Activated naive CD4-positive, alpha-beta T cell (primary cell): ENCODE measurements at places on chromosomes 6 and 20.

DNA sequence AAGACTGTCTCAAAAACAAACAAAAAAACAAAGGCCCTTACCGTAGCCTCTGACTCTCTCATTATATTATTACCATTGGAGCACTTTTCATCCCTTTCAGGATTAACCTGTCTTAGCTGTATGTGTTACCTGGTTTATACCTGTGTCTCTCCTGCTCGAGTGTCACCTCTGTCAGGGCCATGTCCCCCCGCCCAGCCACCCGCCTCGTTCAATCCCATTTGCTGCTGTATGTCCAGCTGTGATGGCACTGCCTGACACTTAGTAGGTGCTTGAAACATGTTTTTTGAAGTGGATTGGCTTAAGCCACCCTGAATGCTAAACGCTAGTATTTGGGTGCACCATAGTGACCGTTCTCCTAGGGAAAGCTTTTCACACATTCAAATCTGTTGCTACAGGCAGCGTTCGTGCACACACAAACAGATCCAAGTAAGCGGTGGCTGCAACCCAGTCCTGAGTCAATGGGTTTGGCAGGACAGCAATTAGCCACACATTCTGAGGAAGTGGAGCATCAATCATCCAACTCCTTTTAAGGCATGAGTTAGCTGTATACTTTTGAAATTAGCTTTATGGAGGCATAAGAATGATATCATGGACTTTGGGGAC, 98.9 kb upstream of the ZNF217 start:
- DNase-seq: no peak

- DNase-seq: no peak
These were observed 4.5 kb upstream of the SYS1 start for GRCh38 chr20:45358282-45359068.

DNA sequence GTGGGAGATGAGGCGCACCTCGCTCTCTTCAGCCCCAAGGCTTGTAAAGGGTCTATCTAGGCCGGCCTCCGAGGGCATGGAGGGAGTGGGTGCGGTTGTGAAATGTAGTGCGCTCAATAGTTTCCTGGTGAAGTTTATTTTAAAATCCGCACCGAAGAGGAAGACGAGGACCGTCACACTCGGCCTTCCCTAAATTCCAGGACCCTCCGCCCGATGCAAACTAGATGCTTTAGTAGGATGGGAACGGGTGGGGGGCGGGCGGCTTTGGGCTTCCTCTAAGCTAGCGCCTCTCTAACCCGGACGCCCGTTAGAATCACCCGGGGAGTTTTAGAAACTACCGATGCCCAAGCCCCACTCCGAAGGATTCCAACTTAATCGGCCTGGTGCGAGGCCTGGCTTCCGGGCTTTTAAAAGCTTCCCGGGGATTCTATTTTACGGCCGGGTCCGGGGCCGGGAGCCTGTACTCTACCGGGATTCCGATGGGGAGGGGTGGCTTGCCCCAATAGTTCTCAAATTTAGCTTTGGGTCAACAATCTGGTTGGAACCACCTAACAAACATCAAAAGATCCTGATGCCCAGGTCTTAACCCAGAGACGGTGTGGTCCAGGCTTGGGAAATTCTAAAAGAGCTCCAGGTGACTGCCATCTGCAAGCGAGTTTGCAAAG, 548 bp upstream of the BCAS4 start:
- DNase-seq: no peak

DNA sequence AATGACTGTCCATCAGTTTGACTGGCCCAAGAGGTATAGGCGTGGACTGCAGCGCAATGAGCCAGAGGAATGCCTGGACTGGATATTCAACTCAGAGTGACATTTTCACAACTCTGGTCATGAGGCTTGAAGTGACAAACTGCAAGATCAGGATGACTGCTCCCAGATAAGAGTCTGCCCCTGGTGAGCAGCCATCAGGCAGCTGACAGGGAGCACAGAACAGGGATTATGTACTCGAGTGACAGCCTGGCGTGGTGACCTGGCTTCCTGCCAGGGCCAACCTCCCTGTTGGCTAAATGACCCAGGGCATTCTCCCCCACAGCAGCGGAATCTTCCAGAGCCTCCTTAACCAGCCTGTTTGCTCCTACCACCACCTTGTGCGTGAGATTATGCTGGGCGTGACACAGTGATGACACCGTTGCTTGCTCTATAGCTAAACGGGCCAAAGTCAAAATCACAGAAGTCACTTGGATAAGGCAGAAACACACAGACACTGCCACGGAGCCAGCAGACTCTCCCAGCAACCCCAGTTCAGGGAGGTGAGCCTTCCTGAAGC, 209.1 kb upstream of the JARID2 start:
- no peak for DNase-seq

- no peak for DNase-seq
These were observed 203.4 kb upstream of the KCNQ5 start for GRCh38 chr6:72418495-72418894.

- no peak for DNase-seq
These were observed 37.3 kb downstream of the RREB1 start for GRCh38 chr6:7144872-7145584.

GRCh38 chr6:113893866-113894265, 36.7 kb downstream of the MARCKS start:
- no peak for DNase-seq

DNA sequence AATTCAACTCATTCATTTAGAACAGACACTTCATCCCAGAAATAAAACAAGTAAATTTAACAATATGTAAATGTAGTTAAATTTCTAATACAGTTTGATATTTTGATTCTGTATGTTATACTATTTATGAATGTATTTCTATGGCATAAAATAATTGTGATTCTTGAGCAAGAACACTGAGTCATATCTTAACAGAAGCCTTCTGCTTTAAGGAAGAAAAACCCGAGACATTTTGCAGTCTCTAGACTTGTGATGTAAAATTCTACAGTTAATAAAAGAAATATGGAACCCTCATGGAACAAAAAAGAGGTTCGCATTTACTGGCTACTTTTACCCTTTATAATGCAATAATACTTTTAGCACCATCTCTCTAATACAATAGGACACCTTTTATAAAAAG, 47.9 kb upstream of the SCML4 start:
- no peak for DNase-seq

- no peak for DNase-seq
These were observed 138.2 kb upstream of the PLCB4 start for GRCh38 chr20:8930726-8931125.

DNA sequence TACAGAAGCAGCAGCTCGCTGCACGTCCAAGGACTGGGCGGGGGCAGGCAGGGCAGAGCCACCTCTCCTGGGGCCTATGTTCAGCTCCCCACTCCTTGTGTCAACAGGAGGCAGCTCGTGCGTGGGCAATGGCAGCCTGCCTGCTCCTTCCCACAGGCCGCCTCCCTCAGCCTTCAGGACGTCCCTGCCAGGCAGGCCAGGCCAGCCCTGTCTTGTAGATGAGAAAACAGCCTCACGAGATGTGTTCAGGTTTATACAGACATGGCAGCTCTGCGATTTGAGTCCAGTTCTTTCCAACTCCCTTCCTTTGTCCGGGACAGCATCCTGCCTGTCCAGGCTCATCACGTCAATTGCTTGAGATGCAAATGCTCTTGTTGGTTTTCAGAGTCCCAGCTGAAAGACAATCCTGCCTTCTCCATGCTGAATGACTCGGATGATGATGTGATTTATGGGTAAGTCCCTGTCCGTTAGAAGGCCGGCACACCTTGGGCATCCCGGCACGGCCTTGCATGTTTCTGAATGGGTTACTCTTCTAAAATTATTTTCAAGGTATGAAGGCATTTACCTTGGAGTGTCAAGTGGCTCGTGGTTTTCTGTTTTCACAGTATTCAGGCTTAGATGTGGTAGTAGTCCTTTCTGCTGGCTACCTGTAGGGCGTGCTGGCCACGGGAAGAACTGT, 13.5 kb downstream of the DYNLT1 start:
- DNase-seq: no peak

GRCh38 chr6:131135244-131136020, at the start of gene AKAP7:
Gene AKAP7, plus strand, starts transcription at chr6:131135467. Its CDS starts 297 bp downstream, at chr6:131135764.
- DNase-seq: peak; percentile 53

DNA sequence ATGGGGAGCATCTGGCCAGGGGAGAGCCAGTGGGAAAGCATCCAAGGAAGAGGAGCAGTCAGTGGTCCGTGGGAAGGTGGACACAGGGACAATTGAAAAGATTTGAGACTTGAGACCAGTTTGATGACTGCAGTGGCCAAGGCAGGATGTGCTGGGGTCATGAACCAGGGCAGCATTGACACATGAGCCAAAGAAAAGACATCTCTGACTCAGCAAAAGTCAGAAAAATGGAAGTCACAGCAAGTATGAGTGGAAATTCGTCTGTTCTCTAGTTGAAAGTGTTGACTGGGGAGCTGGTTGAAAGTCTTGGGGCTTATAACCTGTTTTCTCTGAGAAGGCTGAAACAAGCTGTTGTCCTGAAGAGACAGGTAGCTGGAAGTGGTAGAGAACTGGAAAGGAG, 31.3 kb downstream of the RAB22A start:
- DNase-seq: no peak

DNA sequence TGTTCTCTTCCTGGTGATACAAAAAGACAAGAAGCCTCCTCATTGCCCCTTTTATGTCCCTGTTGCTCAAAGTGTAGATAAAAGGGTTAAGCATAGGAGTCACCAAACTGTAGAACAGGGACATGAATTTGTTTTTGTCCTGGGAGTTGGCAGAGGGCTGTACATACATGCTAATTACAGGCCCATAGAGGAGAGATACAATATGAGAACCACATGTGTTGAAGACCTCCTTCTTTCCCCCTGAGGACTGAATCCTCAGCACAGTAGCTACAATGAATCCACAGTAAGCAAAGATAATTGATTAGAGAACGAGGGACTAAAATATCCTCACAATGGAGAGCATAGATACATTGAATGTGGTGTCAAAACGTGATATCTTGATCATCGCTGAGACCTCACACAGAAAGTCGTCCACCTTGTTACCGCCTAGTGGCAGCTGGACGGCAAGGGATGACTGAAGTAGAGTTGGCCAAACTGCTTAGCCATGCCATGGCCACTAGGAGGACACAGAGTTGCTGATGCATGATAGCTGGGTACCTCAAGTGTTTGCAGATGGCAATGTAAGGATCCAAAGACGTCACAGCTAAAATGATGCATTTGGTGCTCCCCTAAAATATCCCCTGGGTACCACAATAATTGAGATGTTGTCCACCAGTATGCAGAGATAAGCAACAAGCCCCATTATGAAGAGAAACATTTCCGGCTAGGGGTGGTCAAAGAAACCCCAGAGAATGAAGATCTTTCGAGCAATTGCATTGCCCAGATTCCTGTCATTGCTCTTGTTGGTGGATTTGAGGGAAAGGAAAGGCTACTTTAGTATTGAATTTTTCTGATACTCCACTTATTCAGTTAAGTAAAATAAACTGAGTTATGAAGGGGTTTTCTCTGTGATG, 15.0 kb downstream of the OR2B3 start:
- no peak for DNase-seq

- no peak for DNase-seq
These were observed 31.4 kb upstream of the GSTA5 start for GRCh38 chr6:52872031-52872430.

DNA sequence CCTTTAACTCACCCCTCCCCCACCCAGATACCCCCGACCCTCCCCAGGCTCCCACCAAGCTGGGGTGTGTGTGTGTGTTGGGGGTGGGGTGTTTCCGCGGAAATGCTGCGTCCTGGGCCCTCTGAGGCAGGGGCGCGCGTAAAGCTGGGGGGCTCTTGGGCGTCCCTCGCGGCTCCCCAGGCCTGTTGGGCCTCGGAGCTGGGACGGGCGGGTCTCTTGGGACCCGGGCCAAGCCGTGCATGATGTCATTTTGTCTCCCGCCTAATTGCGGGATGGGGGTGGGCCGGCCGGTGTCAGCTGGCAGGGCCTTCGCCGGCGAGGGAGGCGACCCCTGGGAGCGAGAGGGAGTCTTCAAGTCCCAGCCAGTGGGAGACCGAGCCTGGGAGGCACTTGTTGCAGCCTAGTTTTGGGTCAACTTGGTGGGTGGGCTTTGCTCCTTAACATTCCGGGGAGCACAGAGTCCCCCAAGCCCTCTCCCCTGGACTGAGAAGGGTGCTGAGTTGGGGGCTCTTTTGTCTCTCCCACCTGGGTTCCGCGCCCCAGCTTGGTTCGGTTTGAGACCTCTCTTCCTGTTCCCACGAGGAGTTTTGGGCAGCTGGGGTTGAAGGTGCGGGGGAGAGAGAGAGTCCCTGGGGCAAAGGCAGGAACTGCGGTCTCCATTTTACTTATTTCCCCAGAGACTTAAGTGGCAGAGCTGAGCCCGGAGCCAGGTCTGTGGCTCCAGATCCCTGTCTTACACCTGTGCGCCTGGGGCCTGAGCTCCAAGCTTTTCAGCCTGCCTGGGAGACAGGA, 623 bp downstream of the MYBL2 start:
- no peak for DNase-seq

GRCh38 chr20:5100684-5101347, 18.9 kb downstream of the PCNA start:
- peak; percentile 51 for DNase-seq

DNA sequence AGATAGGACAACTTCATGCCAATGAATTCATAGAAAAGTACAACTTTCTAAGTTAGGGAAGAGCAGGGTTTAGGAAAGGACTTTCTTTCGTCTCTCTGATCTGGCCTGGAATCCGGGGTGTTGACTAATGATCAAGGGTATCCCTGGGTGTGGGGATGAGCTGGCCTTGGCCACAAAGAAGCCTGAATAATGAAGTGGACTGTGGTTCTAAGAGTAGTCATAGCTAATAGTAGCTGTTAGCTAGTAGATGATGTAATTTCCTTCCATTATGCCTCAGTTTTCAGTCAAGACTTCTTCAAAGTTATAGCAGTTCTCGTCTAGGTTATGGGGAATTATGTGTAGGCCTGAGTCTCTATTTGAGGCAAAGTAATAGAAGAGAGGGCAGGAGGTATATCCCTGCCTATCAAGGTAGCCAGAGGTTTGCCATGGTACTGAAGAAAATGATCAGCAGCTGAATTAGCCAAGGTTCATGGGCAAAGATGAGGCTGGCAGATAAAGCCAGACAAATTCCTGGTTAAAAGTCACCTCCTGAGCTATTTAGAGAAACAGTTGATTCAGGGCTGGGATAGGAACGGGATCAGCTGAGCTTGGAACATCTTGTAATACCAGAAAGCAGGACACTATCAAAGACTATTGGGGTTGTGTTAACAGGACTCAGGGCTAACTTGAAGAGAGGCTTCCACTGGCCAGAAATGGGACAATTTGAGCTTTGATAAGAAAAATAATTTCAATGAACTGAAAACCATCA, 18.7 kb upstream of the TRPC4AP start:
- no peak for DNase-seq

DNA sequence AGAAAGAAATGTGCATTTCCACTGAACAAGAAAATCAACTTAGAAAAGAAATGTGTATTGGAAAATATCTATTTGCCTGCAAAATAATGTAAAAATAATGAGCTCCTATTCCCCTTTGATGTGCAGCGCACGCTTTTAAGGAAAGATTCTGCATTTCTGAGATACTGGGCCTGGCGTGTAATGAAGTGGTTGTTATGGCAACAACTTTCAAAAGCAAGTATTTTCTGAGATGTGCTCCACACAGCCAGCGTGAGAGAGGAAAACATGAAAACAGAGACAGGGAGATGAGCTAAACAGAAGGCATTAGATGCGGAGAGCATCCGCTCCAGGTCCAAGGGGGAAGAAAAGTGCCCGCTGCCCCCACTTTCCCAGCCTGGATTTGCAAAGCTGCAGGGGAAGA, 39.1 kb upstream of the GTSF1L start:
- no peak for DNase-seq

- DNase-seq: no peak
These were observed 81.8 kb downstream of the MLIP start for GRCh38 chr6:54192993-54193392.
